ENCODE measurements at places on chromosomes 2 and 18.
A peak's percentile ranks its signal among the peaks of the same experiment; 100 is the strongest.

- DNase-seq: peak; percentile 34
These were observed 40.1 kb downstream of the FBXO48 start for GRCh38 chr2:68426848-68427579.

GRCh38 chr2:224366267-224366844, 35.6 kb downstream of the FAM124B start:
- DNase-seq: no peak

DNA sequence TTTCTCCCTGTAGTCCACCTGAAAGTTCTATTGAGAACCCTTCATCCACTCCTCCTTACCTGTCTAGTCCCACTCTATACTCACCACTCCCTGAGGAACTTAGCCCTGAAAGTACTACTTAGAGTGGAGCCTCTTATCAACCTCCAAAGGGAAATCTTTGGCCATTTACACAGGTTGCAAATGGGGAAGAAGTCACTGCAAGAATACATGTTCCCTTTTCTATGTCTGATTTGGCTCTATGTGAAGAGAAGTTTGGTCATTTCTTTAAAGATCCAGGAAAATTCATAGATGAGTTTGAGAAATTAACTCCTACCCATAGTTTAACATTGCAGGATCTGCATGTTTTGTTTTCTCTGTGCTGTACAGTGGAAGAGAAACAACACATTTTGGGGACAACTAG, 22.9 kb upstream of the MGAT4A start:
- DNase-seq: no peak

GRCh38 chr18:57885931-57886330, 82.8 kb upstream of the ATP8B1 start:
- DNase-seq: no peak

DNA sequence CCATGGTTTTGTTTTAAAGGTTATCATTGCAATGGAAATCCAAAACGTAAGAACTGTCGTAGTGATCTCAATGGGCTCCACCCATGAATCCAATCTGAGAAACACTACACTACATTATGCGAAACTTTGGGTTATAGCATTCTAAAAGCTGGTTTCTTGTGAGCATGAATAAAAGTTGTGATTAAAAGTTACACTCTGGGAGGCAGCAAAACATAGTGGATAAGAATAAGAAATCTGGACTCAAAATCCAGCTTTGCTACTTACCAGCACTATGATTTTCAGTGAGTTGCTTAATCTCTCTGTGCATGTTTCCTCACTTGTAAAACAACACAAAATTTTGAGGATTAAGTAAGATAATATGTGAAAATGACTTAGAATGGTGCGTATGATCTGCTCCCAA, 25.7 kb upstream of the THOC1 start:
- DNase-seq: no peak

All from non-pigmented ciliary epithelial cell (primary cell).